Left ventricle myocardium inferior (tissue), 1 donor: ENCODE measurements at places on chromosomes 2 and 18. TPM values are rescaled to one million over a fixed set of nuclear protein-coding genes. Genes with fewer than 3 reads are reported as not detected.

DNA sequence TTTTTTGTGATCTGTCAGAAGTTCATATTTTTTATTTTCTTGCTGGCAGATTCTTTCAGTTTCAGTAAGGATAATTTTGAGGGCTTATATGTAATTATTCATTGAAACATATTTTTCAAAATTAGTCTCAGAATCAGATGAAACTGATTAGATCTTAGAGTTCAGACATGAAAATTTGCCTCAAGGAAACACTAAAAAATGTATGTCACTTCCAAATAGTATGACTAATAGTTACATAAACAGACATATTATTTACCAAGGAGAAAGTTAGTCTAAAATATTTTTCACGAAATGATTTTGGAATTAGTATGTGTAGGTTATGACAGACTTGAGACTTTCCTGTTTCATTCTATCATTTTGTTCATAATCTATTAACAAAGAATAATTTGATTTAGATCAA lies 628.6 kb downstream of the CCDC85A start:
- H3K27ac ChIP-seq, result no peak overlapping the region
- no peaks in the 10 kb centered on the region for H3K27me3 ChIP-seq
- no peaks in the 10 kb centered on the region for H3K4me1 ChIP-seq
- H3K36me3 ChIP-seq, result no peaks in the 10 kb centered on the region

DNA sequence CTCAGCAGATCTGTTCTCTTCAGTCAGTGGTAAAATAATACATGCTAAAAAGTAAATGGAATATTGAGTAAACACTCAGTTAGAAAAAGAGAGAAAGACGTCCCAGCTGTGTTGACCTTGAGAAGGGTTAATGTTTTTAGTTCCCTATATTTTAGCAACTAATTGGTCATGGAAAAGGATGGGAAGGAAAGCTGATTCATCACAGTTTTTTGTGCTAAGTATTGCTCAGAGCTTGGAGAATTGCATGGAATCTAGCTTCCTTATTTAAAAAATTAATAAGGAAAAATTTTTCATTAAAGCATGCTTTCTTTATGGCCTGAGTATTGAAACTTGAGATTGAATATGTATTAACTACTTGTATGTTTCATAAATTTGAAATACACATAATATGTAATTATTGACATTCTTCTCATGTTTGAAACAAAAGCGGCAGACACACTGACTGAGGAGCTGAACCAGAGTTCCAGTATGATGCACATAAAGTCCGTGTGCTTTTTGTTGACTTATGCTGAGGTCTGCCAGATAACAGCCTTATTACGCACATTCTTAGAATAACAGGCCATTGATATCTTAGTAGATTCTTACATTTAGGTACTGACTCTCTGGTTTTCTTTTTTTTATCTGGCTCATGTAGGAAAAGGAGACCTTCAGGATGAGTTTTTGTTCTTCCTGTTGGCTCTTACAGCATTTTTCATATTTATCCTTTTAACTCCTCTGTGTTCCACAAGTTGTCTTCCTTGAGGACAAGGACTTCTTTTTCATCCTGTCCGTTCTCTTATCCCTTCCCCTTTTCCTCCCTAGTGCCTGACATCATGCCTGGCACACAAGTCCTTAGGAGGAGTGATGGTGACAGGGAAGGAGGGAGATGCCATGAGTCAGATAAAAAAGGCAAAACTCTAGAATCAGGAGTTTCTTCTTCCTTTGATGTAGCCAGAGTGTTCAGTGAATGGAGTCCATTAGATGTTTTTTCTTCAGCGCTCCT lies 194.1 kb downstream of the PTPRM start:
- H3K4me1 ChIP-seq, result peaks cover 88% of the 10 kb centered on the region
- no peaks in the 10 kb centered on the region for H3K27me3 ChIP-seq
- no peaks in the 10 kb centered on the region for H3K36me3 ChIP-seq
- no peak for DNase-seq
- no peak overlapping the region for H3K4me3 ChIP-seq

The TNFAIP6 gene
- total RNA-seq, result 2.9 TPM

The ZAP70 gene
- total RNA-seq, result 0.55 TPM

The MEX3C gene
- 17.2 TPM for total RNA-seq
